BE2C (cell line): ENCODE measurements at places on chromosomes 7 and 10.

GRCh38 chr7:30841801-30842541 lies 69.7 kb upstream of the AQP1 start:
- no peak for DNase-seq

GRCh38 chr7:79610748-79611304 lies 157.4 kb upstream of the MAGI2 start:
- DNase-seq: peak; percentile 60

- no peak for DNase-seq
Observed at GRCh38 chr7:3007696-3008095, 36.0 kb downstream of the CARD11 start.

DNA sequence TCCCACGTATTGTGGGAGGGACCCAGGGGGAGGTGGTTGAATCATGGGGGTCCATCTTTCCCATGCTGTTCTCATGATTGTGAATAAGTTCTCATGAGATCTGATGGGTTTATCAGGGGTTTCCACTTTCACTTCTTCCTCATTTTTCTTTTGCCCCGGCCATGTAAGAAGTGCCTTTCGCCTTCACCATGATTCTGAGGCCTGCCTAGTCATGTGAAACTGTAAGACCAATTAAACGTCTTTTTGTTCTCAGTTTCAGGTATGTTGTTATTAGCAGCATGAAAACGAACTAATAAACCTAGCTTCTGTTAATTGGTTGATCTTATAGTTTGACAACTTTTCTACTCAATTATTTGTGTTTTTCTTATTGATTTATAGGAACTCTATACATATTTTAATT lies 206.3 kb downstream of the NXPH1 start:
- no peak for DNase-seq

- no peak for DNase-seq
Observed at GRCh38 chr7:90648107-90648506, 52.0 kb downstream of the CDK14 start.

GRCh38 chr10:122350893-122351292 lies 23.6 kb upstream of the PLEKHA1 start:
- no peak for DNase-seq

- DNase-seq: no peak
Observed at GRCh38 chr7:105806592-105807447, 69.6 kb downstream of the ATXN7L1 start.

- DNase-seq: no peak
Observed at GRCh38 chr10:77524281-77524711, 113.3 kb downstream of the KCNMA1 start.

- DNase-seq: no peak
Observed at GRCh38 chr7:31974351-31974750, 95.9 kb downstream of the PDE1C start.

DNA sequence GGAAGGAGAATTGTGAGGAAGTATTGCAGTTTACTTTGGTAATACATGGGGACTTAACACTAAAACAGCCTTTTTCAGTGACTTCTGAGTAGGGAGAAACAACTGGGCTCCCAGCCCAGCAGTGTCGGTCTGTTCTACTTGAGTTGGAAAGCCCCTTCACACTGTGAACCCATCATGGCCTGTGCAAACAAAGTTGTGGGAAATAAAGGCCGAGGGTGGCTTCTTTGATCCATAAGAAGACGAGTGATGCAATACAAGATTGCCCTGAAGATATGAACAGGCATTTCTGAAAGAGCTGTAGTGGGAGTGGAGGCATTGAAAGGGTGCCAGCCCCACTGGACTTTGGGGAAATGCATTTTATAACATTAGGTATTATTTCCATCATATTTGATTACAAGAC lies 28.3 kb downstream of the C10orf120 start:
- no peak for DNase-seq

GRCh38 chr7:1024331-1024841 lies 20.0 kb upstream of the GPR146 start:
- DNase-seq: no peak

- peak; percentile 76 for DNase-seq
Observed at GRCh38 chr10:30359373-30360206, 10.5 kb upstream of the MTPAP start.

DNA sequence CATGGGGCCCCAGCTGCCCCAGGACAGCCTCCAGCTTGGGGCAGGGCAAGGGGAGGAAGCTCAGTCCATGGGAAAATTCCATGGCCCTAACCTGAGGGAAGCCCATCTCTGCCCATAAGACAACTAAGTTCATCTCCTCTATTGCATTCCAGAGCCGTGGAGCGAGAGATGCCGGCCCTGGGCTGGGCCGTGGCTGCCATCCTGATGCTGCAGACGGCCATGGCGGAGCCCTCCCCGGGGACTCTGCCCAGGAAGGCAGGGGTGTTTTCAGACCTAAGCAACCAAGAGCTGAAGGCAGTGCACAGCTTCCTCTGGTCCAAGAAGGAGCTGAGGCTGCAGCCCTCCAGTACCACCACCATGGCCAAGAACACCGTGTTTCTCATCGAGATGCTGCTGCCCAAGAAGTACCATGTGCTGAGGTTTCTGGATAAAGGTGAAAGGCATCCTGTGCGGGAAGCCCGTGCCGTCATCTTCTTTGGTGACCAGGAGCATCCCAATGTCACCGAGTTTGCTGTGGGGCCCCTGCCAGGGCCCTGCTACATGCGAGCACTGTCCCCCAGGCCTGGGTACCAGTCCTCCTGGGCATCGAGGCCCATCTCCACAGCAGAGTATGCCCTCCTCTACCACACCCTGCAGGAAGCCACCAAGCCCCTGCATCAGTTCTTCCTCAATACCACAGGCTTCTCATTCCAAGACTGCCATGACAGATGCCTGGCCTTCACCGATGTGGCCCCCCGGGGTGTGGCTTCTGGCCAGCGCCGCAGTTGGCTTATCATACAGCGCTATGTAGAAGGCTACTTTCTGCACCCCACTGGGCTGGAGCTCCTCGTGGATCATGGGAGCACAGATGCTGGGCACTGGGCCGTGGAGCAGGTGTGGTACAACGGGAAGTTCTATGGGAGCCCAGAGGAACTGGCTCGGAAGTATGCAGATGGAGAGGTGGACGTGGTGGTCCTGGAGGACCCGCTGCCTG lies 4.3 kb downstream of the AOC1 start:
- DNase-seq: no peak

GRCh38 chr7:70082099-70082611 lies 483.9 kb downstream of the AUTS2 start:
- no peak for DNase-seq

DNA sequence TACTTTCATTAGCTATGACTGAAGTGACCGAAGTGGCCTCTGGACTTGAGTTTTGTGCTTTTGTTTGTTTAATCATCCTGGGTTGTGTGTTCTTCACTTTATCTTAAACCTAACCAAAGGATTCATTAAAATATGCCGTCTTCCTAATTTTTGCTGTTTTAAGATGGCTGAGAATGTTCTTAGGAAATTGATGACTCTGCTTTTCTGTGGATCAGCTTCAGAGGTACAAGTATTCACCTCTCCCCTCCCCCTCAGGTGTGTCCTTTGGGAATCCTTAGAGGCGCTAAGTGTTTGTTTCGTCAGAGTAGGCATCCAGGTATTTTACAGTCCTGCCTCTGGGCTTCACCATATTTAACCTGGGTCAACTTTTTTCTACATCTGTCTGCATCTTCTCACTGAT lies 1.1 kb downstream of the CCDC126 start:
- no peak for DNase-seq

GRCh38 chr7:39085590-39086049 lies 107.9 kb downstream of the POU6F2 start:
- DNase-seq: no peak

GRCh38 chr10:72270607-72271281 lies 3.0 kb upstream of the DDIT4 start:
- no peak for DNase-seq

GRCh38 chr10:128739930-128740329 lies 613.7 kb upstream of the MKI67 start:
- DNase-seq: peak; percentile 29

DNA sequence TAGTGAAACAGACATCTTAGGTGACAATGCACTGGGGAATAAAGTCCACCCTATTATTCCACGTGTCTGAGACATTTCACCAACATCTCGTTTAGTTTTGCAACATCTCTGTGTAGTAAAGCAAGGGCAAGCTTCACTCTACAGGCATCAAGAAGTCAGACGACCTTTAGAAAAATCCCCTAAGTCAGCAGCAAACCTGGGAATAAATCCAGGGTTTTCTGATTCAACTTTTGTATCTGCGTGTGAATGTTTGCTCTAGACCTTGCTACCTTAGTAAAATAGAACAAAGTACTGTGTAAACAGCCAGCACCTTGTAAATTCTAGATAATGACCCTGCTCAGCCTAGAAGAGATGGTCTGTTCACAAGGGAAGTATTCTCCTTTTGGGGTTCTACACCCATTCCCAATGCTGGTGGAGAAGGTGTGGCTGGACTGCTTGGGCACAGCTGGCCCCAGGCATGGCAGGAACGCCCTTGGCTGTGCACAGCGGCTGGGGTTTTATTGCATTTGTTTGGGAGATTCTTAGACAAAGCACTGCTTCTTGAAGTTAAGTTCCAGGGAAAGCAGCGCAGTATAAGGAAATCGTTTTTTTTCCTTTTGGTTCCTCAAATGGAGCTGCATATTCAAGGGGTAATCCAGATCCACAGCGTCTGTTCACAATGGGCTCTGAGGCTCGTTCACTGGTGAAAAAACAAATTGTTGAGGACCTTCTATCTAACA lies 38.3 kb upstream of the GALNTL5 start:
- no peak for DNase-seq

GRCh38 chr10:47065903-47066302 lies 154.7 kb downstream of the PTPN20 start:
- DNase-seq: no peak

GRCh38 chr7:68414631-68415425 lies 1183.4 kb upstream of the AUTS2 start:
- no peak for DNase-seq

DNA sequence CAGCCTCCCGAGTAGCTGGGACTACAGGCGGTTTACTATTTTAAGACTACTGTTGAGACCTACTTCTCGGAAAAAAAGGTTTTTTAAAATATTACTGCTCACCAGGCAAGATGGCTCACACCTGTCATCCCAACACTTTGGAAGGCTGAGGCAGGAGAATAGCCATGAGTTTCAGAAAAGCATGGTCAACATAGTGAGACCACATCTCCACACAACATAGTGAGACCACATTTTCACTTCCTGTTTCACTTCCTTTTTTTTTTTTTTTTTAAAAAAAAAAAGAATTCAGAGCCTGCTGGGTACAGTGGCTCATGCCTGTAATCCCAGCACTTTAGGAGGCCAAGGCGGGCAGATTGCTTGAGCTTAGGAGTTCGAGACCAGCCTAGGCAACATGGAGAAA lies 46.5 kb downstream of the SVOPL start:
- no peak for DNase-seq

GRCh38 chr7:9017286-9017685 lies 583.9 kb downstream of the NXPH1 start:
- no peak for DNase-seq

GRCh38 chr10:36324831-36325230 lies 682.7 kb upstream of the FZD8 start:
- DNase-seq: no peak

DNA sequence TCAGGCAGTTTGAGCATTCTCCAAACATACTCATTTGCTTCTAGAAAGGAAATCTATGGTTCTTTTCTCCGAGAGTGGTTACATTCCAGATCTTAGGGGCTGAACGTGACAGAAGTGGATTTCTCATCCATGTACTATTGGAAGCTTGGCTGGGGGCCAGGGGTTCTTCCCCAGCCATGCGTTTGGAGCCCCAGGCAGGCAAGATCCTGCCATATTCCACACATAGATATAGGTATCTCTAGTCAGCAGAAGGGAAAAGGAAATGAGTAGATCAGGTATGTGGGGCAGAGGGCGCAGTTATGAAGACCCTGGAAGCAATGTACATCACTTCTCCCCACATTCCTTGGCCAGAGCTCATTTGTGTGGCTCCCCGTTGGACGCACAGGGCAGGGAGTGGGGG lies 299.8 kb downstream of the CCDC3 start:
- peak; percentile 13 for DNase-seq

DNA sequence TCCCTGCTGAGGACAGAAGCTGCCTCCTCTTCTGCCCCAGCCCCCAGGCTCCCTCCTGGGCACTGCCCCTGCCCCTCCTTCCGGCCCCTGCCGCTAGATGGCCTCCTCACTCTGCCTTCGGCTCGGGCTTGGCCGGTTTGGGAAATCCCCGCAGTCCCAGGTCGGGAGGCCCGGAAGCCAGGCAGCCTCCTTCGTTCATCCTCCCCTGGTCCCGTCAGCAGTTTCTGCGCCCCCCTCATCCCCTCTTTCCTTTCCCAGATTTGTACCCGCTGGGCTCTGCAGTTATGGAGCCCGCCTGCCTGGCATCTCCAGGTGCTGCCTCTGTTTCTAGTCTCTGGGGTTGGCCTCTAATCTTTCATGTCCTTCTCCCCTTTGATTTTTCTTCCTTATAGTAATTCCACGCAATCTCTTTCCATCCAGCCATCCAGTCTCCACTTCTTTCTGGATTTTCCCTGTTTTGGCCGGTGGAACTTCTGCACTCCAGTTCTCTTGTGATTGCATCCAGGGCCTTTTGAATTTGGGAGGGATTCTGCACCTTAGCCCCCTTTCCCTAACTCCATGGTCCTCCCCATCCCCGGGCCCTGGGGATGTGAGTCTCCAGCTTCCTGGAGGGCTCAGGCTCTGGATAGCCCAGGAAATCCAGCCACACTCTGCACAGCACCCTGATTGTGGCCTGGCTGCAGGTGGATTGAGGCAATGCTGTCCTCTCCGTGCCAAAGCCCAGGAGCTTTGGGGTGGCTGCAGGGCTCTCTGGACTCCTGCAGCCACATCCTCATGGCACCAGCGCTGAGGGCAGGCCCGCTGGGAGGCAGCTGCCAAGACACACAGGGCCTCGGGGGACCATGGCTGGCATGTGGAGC lies 3.3 kb upstream of the SHH start:
- DNase-seq: peak; percentile 57

DNA sequence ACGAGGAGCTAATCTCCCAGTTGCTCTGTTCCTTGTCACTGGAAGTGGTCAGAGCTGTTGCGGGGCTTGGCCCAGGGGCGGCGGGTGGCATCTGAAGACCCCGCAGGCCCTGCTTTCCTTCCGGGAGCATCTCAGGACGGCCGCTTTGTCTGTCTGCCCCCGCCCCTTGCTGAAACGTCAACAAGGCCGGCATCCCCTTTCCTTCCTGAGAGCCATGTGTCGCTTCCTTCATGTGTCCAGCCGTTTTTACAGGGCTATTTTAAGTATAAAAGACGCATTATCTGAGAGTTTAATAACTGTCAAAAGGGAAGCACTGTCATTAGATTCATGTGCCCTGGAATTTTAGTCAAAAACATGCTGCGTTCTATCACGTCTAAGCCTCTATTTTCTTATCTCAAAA lies 110.4 kb downstream of the CUX1 start:
- no peak for DNase-seq
